ENCODE measurements at places on chromosomes 6 and 20.
A peak's percentile ranks its signal among the peaks of the same experiment; 100 is the strongest.

GRCh38 chr6:169592558-169592957, 109.3 kb downstream of the WDR27 start:
- DNase-seq: no peak

DNA sequence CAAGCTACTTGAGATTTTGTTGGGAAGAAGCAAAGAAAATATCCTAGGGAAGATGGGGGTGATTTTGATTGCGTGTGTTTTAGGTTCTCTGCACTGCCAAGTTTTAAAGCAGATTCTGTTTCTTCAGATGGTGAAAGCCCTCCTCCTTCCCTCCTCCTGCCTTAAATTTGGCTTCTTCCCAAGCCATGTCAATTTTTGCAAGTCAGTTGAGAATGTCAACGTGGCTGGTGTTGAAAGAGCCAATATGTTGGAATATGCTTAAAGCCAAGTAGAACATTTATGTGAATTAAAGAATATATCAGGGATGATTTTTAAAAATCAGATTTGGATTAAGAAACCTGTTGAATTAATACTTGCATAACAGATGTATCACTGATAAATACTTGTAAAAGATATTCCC, 270.8 kb downstream of the ARID1B start:
- DNase-seq: no peak

- no peak for DNase-seq
Observed at GRCh38 chr6:107976155-107976783, 18.3 kb upstream of the SEC63 start.

- no peak for DNase-seq
Observed at GRCh38 chr6:53792016-53792415, 2.8 kb upstream of the LRRC1 start.

GRCh38 chr6:26312501-26313397, 52.2 kb upstream of the BTN3A2 start:
- peak; percentile 84 for DNase-seq

DNA sequence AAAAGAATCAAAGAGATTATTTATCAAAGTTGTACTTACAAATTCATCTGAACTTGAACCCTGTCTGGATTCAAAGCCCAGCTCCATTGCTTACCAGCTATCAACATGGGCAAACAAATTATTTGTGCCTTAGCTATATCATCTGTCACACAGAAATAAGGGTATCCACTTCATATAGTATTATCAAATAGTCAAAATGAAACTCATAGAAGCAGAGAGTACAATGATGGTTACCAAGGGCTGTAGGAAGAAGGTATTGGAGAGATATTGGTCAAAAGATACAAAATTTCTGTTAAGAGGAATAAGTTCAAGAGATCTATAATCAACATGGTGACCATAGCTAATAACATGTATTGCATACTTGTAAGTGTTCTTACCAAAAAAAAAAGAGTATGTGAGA, 87.8 kb upstream of the CCDC28A start:
- DNase-seq: no peak

- no peak for DNase-seq
Observed at GRCh38 chr6:134047673-134048072, 4.8 kb downstream of the SLC2A12 start.

DNA sequence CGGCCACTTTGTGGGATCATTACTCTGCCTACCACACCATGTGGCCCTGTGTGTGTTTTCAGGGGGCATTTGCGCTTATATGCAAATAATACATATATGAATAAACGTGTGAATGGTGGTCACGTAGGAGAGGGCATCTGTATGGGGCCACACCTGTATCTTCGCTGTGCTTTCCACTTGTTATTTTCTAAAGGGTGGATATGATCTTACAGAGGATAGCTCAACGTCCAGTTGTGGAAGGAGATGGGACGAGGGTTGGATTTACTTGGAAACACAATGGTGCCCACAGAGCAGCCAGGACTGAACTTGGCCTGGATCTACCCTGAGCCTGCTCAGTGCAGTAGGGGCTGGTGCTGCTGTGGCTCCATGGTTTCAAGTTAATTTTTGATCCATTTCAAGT, 93.3 kb downstream of the YTHDF1 start:
- no peak for DNase-seq

- DNase-seq: peak; percentile 72
Observed at GRCh38 chr20:50569864-50570836, 60.0 kb downstream of the PTPN1 start.

DNA sequence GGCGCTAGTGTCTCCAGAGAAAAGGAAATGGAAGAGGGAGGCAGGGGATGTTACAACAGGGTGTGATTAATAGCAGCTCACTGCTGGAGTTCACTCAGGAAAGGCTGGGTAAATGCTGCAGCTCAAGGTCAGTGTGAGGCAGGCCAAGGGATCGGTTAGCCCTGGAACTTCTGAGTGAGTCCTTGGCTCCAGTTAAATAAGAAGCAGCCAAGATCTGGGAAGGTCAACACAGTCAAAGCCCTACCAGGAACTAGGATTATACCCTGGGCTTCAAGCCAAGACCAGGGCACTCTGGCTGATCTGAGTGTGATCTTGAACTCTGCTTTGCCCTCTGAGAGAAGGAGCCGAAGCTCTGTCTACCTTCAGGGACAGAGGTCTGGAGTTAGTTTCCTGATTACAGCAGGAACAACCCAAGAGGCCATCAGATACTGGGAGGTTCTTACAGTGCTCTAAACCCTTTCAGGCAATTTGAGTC, 44.3 kb downstream of the TPD52L1 start:
- DNase-seq: no peak
